Stimulated activated naive B cell treated with anti-CD40 and anti-IgM and Interleukin-4, amounts not matched to agents 10 μg/mL and 1 μg/mL and 100 μg/mL, for 72 hours (primary cell): ENCODE measurements at places on chromosomes 16 and 17.
A peak's percentile ranks its signal among the peaks of the same experiment; 100 is the strongest.

- no peaks in the 10 kb centered on the region for H3K27me3 ChIP-seq
- no peak overlapping the region for H3K27ac ChIP-seq
- DNase-seq, result no peak
- H3K36me3 ChIP-seq, result no peaks in the 10 kb centered on the region
- no peak overlapping the region for H3K4me3 ChIP-seq
- no peaks in the 10 kb centered on the region for H3K4me1 ChIP-seq
Measured at GRCh38 chr17:53560953-53561352, 261.8 kb upstream of the KIF2B start.

DNA sequence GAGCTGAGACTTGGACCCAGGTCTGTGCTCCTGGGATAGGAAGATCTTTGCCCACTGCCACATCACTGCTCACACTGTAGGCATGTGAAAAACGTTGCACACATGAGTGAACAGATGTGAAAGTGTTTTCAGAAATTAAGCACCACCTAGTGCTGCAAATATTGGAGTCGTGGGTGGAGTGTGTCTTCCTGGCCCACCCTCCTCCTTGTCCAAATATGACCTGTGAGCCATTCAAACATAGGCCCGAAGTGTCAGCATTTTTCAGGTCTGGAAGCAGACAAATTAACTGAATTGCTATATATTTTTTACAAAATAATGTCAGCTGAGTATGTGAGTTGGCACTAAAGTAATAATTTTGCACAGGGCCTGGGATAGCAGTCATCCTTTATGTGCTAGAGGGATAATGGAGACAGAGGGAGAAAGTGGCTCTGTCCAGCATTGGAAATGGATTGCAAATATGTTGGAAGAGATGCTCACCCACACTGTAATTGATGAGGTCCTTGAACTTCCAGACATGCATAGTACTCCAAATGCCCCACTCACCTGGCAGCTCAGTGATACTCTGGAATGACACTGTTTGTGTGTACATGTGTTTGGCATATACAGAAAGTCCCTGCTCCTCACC lies 58.7 kb downstream of the ACSM1 start:
- H3K4me1 ChIP-seq, result no peaks in the 10 kb centered on the region
- H3K27ac ChIP-seq, result no peak overlapping the region
- H3K27me3 ChIP-seq, result no peaks in the 10 kb centered on the region
- no peak for DNase-seq
- H3K36me3 ChIP-seq, result no peaks in the 10 kb centered on the region

DNA sequence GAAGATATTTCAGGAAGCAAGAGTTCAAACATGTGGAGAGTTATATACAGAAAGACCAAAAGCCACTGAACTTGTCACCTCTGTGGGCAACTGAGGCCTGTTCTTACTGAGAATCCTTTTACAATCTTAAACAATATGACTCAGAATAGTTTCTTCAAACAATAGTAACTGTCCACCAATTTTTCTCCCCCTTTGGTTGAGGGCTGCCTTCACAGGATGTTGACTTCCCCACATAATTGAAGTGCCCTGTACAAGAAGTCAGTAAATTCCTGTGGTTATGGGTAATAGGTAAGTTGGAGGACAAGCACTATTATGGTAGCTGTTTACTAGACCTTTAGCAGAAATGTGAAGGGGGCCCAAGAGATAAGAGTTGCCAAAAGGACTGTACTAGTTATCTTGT lies 215.8 kb downstream of the CDH8 start:
- no peaks in the 10 kb centered on the region for H3K27me3 ChIP-seq
- H3K36me3 ChIP-seq, result no peaks in the 10 kb centered on the region
- no peaks in the 10 kb centered on the region for H3K4me1 ChIP-seq
- H3K27ac ChIP-seq, result no peak overlapping the region

- no peaks in the 10 kb centered on the region for H3K27me3 ChIP-seq
- peak overlapping the region; percentile 60 for H3K27ac ChIP-seq
- no peak overlapping the region for H3K4me3 ChIP-seq
- H3K4me1 ChIP-seq, result peaks cover 61% of the 10 kb centered on the region
- peaks cover 10% of the 10 kb centered on the region for H3K36me3 ChIP-seq
Measured at GRCh38 chr17:50731575-50732460, 12.4 kb downstream of the LUC7L3 start.

DNA sequence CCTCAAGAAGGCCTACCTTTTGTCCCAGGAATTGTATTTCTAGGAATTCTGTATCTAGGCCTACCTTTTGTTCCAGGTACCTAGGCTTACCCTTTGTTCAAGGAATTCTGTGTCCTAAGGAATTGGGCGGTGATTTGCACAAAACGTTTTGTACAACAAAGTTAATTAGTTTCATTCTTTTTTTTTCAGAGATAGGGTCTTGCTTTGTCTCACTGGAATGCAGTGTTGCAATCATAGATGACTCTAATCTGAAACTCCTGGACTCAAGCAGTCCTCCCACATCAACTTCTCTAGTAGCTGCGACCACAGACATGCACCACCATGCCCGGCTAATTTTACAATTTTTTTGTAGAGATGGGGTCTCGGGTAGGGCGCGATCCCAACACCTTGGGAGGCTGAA lies 7.0 kb downstream of the CDR2L start:
- no peak for DNase-seq
- H3K27me3 ChIP-seq, result peaks cover 5% of the 10 kb centered on the region
- H3K27ac ChIP-seq, result no peak overlapping the region
- H3K36me3 ChIP-seq, result no peaks in the 10 kb centered on the region
- H3K4me1 ChIP-seq, result peaks cover 6% of the 10 kb centered on the region

DNA sequence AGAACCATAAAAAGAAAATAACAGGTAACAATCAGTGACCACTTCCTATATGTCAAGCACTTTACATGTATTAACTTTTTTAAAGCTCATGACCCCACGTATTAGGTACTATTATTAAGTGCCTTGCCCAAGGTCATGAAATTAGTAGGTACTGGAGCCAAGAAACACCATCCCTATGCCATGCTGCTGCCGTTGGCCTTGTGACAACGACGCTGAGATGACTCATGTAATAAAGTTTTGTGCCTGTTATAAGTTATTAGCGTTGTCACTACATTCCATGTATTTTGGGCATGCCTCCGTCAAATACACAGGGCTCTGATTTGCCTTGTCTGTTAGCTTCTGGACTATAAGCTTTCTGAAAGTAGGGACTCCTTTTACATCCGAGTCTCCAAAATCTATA lies 1.4 kb downstream of the BBS2 start:
- H3K4me3 ChIP-seq, result peak overlapping the region; percentile 88
- no peak for DNase-seq
- no peaks in the 10 kb centered on the region for H3K36me3 ChIP-seq
- H3K27me3 ChIP-seq, result no peaks in the 10 kb centered on the region
- H3K27ac ChIP-seq, result no peak overlapping the region

GRCh38 chr16:51719376-51719775 lies 568.3 kb upstream of the SALL1 start:
- no peak overlapping the region for H3K27ac ChIP-seq
- no peaks in the 10 kb centered on the region for H3K36me3 ChIP-seq
- no peak for DNase-seq
- H3K4me3 ChIP-seq, result no peak overlapping the region
- no peaks in the 10 kb centered on the region for H3K27me3 ChIP-seq

GRCh38 chr17:74290340-74290739 lies 16.3 kb downstream of the DNAI2 start:
- peaks cover 5% of the 10 kb centered on the region for H3K27me3 ChIP-seq
- no peak overlapping the region for H3K4me3 ChIP-seq
- DNase-seq, result no peak

- H3K27me3 ChIP-seq, result no peaks in the 10 kb centered on the region
- no peak overlapping the region for H3K4me3 ChIP-seq
- peaks cover 43% of the 10 kb centered on the region for H3K36me3 ChIP-seq
- DNase-seq, result no peak
- H3K4me1 ChIP-seq, result no peaks in the 10 kb centered on the region
Measured at GRCh38 chr17:67139784-67140665, 95.7 kb downstream of the CACNG1 start.

- no peak for DNase-seq
- peak overlapping the region; percentile 87 for H3K27ac ChIP-seq
- H3K4me1 ChIP-seq, result peaks cover 32% of the 10 kb centered on the region
- H3K4me3 ChIP-seq, result no peak overlapping the region
- H3K27me3 ChIP-seq, result peaks cover 33% of the 10 kb centered on the region
- H3K36me3 ChIP-seq, result peaks cover 3% of the 10 kb centered on the region
Measured at GRCh38 chr17:79792984-79793923, 3.6 kb downstream of the CBX8 start.

DNA sequence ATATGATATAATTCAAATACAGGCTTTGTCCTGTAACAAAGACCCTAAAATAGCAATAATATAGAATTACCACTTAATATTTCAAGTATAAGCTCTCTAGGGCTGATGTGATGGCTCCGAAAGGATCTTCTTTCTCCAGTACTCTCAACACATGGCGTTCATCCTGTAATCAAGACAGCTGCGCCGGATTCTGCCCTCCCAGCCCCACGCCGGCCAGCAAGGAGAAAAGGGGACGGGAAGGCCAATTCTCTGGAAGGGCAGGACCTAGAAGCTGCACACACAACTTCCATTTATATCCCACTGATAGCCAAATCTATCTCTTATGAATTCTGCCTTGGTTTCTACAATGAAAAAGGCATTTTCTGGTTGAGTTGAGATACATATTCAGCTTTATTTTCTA lies 32.0 kb downstream of the CCDC182 start:
- no peak overlapping the region for H3K4me3 ChIP-seq
- DNase-seq, result no peak
- H3K4me1 ChIP-seq, result peaks cover 5% of the 10 kb centered on the region
- peaks cover 16% of the 10 kb centered on the region for H3K27me3 ChIP-seq
- no peak overlapping the region for H3K27ac ChIP-seq
- H3K36me3 ChIP-seq, result peaks cover 3% of the 10 kb centered on the region

DNA sequence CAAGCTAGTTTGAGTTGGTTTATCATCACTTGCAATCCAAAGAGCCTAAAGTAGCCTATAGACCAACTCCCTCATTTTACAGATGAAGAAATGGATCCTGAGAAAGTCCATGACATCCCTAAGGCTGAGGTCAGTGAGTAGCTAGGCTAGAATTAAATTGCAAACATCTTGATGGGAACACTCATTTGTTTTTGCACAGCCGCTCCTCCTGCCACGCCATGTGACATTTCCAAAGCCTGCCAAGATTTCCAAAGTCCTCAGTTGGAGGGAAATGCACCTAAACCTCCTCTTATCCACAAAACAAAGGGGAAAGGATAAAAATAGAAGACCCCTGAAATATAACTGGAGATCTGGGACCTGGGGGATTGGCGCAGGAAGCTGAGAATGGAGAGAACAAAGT lies 15.0 kb downstream of the TMEM92 start:
- peaks cover 42% of the 10 kb centered on the region for H3K27me3 ChIP-seq
- peaks cover 6% of the 10 kb centered on the region for H3K4me1 ChIP-seq
- DNase-seq, result no peak
- H3K4me3 ChIP-seq, result no peak overlapping the region

DNA sequence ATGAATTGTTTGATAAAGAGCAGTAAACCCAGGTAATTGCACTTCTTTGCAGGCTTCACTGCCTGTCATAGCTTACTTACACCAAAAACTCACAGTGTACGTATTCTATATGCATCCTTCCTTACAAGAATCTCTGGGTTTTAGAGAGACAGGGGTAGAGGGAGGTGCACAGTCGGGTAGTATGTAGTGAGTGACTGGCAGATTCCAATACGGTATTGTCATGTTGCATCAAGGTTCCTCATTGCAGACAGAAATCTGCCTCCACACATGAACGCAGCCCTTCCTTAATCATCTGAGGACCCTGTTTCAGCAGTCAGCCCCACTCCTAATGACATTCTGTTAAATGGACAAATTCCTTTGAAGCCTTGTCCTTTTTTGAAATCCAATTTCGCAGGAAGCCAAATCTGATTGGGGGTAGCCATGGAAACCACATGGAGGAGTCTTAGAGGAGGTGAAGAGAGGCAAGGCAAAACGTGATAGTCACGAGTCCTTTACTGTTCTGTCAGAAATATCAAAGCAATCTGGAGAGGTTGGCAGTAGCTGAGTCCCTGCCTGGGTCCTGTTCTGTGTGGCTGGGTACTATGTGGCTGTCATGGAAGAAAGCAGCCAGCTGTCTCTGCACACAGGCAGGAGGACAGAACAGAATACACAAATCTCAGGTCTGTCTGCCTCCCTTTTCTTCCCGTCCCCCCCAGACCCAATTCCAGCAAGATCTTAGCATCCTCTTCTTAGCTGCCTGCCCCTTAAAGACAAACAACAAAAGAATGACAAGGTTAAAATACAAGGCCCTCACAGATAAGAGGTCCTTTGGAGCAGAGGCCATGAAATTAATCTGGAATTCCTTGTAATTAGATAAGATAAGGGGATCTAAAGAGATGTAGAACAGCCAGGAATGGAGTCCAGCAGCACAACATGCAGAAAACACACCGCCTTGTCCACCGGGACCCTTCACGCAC lies 3.1 kb upstream of the SKAP1 start:
- H3K27me3 ChIP-seq, result peaks cover 32% of the 10 kb centered on the region
- no peak overlapping the region for H3K27ac ChIP-seq
- peaks cover 36% of the 10 kb centered on the region for H3K4me1 ChIP-seq
- DNase-seq, result no peak
- peaks cover 5% of the 10 kb centered on the region for H3K36me3 ChIP-seq
- no peak overlapping the region for H3K4me3 ChIP-seq

- H3K27ac ChIP-seq, result no peak overlapping the region
- DNase-seq, result no peak
- H3K4me3 ChIP-seq, result no peak overlapping the region
- peaks cover 16% of the 10 kb centered on the region for H3K27me3 ChIP-seq
- H3K36me3 ChIP-seq, result no peaks in the 10 kb centered on the region
Measured at GRCh38 chr16:8505327-8505991, 84.9 kb downstream of the TMEM114 start.

DNA sequence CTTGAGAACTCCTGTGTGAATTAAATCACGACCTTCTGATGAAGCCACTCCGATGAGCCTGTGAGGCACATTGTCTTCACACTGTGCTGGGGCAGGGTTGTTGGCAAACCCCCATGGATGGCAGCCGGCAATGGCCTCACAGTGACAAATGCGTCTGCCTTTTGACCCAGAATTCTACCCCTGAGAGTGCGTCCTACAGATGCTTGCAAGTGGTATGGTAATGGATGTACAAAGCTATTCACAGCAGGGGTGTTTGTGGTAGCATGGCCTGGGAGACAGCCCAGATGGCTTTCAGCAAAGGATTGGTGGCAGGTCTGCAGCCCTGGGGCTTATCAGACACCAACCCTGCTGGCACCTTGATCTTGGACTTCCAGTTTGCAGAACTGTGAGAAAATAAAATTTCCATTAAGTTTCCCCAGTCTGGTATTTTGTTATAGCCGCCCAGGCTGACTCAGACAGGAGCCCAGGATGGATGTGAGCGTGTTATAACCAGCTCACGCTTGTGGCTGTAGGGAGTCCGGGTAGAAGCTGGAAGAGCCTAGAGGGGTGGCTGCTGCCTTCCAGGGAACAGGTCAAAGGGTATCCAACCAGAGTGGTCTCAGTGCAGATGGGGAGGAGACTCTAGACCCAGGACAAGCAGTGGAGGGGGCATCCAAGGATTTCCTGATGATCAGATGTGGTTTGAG lies 10.1 kb downstream of the AFMID start:
- no peak for DNase-seq
- peak overlapping the region; percentile 42 for H3K27ac ChIP-seq
- H3K4me3 ChIP-seq, result no peak overlapping the region
- H3K4me1 ChIP-seq, result peaks cover 9% of the 10 kb centered on the region
- peaks cover 37% of the 10 kb centered on the region for H3K36me3 ChIP-seq
